ENCODE measurements at places on chromosomes 7 and 10.

DNA sequence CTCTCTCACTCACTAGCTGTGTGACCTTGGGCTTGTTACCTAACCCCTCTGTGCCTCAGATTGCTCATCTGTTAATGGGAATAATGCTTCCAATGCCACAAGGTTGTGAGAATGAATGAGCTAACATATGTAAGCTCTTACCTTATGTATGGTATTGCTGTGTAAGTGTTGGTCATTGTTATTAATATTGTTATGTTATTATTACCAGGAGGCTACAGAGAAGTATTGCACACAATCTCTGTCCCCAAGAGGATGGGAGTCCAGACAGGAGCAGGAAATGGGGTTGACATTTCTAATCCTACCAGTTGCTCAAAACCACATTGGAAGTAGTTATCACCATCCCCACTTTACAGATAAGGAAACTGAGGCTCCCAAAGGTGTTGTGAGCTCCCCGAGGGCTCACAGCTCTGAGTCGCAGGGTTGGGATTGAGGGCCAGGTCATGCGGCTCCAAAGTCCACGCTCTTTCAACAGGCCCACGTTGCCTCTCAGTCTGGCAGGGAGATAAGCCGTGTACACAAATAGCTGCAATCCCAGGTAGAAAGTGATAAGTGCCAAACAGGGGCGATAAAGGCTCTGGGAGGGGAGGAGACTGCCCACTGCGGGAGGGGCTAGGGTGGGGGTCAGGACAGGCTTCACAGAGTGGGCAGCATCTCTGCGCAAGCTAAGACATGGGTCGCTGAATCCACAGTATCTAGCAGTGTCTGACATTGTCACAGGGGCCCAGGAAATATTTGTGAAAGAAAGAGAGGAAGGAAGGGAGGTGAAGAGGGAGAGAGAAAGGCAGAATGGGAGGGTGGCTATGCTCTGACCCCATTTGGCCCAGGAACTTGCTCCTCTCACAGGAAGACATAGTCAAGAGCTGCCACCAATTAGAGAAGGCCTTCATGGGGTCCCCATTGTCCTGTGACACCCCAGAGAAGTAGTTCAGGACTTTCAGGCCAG lies 9.6 kb upstream of the ZMIZ1 start:
- DNase-seq, result no peak

DNA sequence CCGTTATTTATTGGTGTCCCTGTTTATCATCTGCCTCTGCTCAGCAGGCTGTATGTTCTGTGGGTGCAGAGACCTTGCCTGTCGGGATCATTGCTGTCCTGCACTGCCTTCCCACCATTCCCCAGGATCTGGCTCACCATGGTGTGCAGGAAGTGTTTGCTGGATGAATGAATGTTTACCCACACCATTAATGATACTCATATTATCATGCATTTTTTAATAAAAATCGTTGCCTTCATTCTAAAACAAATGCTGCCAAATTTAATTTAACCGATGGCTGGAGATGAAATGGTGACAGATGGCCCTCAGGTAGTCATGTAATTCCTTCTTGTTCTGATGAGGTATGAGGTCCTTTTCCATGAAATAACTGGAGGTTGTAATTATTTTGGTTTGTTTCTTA lies 22.5 kb downstream of the PLPP4 start:
- DNase-seq, result no peak

- no peak for DNase-seq
These were observed 598.8 kb downstream of the SUGCT start for GRCh38 chr7:40733578-40733977.

- no peak for DNase-seq
These were observed 241.0 kb downstream of the WDR11 start for GRCh38 chr10:121091961-121092719.

DNA sequence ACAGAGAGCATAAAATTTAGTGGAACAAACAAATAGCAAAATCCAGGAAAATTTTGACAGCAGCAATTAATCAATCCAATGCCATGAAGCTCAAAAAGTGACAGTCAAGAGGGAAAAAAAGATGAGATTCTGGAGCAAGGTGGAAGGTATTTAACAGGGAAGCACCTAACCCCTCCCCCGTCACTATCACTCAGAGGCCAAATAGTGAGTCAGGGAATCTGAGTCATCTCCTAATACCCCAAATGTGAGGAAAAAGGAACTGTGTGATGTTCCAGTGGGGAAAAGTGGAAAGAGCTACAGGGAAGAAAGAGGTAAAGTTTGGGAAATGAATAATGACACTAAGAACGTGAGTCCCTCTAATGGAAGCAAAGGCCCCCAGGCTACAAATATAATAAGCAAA lies 113.2 kb upstream of the PHF14 start:
- no peak for DNase-seq

DNA sequence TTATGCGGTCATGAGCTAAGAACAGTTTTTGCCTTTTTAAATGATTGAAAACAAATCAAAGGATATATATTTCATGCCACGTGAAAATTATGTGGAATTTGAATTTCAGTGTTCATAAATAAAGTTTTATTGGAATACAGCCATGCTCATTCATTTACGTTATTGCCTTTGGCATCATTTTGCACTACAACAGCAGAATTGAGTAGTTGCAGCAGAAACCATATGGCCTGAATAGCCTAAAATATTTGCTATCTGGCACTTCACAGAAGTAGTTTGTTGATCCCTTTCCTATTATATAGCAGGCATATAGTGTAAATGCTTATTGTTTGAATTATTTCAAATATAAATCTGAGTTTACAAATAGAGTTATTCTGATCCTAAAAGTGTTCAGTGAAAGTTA lies 59.7 kb downstream of the AUTS2 start:
- DNase-seq, result no peak

DNA sequence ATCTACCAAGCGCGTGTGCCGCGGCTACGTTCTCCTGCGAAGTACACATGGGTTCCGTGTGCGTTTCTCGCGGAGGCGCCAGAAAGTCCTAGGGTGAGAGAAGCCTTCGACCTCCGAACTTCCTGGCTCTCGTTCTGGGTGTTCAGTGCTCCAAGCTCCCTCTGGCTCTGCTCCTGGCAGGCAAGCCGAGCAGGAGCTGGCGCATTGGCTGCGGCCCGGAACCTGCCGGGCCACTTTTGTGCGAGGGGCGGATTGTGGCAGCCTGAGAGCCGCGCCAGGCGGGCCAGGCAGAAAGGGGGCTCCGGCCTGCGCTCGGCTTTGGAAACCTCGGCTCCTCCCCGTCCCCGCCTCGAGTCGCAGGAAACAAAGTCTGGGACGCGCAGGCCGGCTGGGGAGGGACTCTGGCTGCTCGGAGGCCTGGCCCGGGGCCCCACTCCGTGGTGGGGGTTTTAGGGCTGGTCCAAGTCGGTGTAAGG lies 9.6 kb downstream of the EMX2 start:
- DNase-seq, result no peak

- DNase-seq, result no peak
These were observed 93.4 kb upstream of the ZNF479 start for GRCh38 chr7:57225666-57226065.

- no peak for DNase-seq
These were observed 474.1 kb upstream of the ZMIZ1 start for GRCh38 chr10:78594559-78595268.

GRCh38 chr7:140635345-140635744 lies 5.3 kb downstream of the DENND2A start:
- DNase-seq, result no peak

DNA sequence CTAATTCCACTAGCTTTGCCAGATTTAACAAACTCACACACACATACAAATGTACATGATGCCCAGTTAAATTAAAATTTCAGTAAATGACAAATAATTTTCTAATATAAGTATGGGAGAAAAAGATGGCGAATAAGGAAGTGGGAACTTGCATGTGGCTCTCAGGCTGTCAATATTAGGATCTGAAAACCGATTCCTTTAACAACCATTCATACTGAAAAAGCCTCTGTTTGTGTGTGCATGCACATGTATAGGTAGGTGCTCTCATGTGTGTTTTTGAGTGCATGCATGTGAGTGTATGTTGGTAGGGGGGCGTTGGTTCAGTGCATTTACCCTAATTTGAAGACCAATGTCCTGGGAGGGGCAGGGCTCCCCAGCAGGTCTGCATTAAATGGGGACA lies 125.3 kb downstream of the HTR7 start:
- DNase-seq, result no peak

- no peak for DNase-seq
These were observed 56.3 kb downstream of the GRID1 start for GRCh38 chr10:86310291-86310690.

Data from AML-193 (cell line).